ENCODE measurements at places on chromosomes 1 and 21.

- no peaks in the 10 kb centered on the region for H3K4me1 ChIP-seq
- no peak overlapping the region for H3K27ac ChIP-seq
Measured at GRCh38 chr1:248610301-248610700, 12.8 kb upstream of the OR2T10 start.

GRCh38 chr1:118147522-118147921, 37.5 kb downstream of the SPAG17 start:
- no peak overlapping the region for H3K4me3 ChIP-seq
- H3K36me3 ChIP-seq, result 0 out of 2 replicates have a peak, but pooled peaks cover 5% of the 10 kb centered on the region
- H3K4me1 ChIP-seq, result peaks cover 16% of the 10 kb centered on the region
- H3K27me3 ChIP-seq, result no peaks in the 10 kb centered on the region
- no peak for DNase-seq

DNA sequence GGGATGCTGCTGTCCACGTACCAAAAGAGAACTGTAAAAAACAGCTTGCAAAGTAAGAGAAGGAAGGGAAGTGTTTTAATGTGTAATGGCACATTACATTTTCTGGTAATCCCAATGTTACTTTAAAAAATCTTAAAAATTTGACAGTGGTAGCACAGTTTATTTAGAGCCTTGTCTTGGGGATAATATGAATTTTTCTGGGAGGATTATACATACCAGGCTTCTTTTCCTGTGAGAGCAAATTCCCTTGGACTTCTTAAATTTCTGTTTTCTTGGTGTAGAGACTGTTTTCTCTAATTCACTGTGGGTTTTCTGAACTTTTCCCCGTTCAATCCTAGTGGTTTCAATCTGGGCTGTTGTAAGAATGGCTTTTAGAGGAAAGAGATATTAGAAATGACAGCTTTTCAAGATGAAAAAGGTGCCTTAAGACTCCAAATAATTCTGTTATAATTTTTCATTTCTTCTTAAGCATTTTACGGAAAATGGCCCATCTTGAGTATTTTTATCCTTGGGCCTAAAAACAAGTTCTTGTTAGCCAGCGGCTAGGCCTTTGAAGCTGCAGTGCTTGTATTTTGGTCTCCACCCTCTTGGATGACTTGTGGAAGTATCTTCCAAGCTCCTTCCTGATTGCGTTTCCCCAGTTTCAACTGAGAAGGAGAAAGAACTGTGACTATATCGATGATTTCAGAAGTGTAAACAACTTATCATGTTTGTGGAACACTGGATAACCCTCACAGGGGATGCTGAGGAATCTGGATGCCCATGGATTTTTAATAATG, 70.0 kb downstream of the LEPR start:
- no peak for DNase-seq
- H3K36me3 ChIP-seq, result no peaks in the 10 kb centered on the region
- no peaks in the 10 kb centered on the region for H3K4me1 ChIP-seq
- no peak overlapping the region for H3K4me3 ChIP-seq
- no peak overlapping the region for H3K27ac ChIP-seq
- no peaks in the 10 kb centered on the region for H3K27me3 ChIP-seq

- no peak overlapping the region for H3K4me3 ChIP-seq
- no peaks in the 10 kb centered on the region for H3K36me3 ChIP-seq
- peaks cover 36% of the 10 kb centered on the region for H3K4me1 ChIP-seq
- no peak overlapping the region for H3K27ac ChIP-seq
- peak; percentile 63 for DNase-seq
Measured at GRCh38 chr1:203320591-203321272, 15.4 kb downstream of the BTG2 start.

- H3K27ac ChIP-seq, result no peak overlapping the region
- H3K27me3 ChIP-seq, result no peaks in the 10 kb centered on the region
- DNase-seq, result no peak
- H3K4me3 ChIP-seq, result no peak overlapping the region
- H3K36me3 ChIP-seq, result peaks cover 83% of the 10 kb centered on the region
Measured at GRCh38 chr1:45654540-45655280, 30.9 kb upstream of the CCDC17 start.

DNA sequence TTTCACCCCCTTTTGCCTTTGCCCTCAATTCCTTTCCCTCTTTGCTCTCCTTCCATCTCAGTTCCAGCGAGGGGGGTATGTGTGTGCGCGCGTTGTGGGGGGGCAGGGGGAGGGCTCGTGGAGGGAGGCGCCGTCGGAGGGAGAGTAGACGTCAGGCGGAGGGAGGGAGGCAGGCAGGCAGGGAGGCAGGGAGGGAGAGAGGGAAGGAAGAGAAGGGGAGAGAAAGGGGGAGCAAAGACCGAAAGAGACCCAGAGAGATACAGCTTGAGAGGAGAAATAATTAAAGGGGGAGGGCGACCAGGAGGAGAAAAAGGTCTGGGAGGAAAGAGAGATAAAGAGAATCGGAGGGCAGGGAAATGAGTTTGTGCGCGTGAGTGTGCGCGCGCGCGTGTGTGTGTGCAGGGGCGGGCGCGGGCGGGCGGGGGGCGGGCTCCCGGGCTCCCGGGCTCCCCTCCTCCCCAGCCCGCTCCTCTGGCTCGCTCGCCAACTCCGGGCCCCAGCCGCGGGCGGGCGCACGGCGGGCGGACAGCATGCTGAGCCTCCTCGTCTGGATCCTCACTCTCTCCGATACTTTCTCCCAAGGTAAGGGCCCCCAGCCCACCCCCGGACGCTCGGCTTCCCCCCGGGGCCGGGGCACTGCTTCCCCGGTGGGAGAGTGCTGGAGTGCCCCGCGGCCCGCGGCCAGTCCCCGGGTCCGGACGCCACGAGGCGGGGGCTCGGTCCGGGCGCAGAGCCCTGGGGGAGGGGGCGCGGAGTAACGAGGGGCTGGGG, at the start of gene KIRREL1:
Gene KIRREL1, plus strand, starts transcription at position 499 of the 771 bp plus-strand sequence. Its CDS starts 32 bp downstream, at position 531.
- H3K27ac ChIP-seq, result peak within 1 kb of the TSS; percentile 63
- H3K4me3 ChIP-seq, result peak within 1 kb of the TSS; percentile 90
- peak; percentile 44 for DNase-seq
- peaks cover 43% of the 10 kb centered on the region for H3K4me1 ChIP-seq
- peaks cover 2% of the 10 kb centered on the region for H3K27me3 ChIP-seq

- no peak overlapping the region for H3K4me3 ChIP-seq
- H3K36me3 ChIP-seq, result no peaks in the 10 kb centered on the region
- DNase-seq, result no peak
- H3K27me3 ChIP-seq, result peaks cover 5% of the 10 kb centered on the region
Measured at GRCh38 chr1:48924099-48924498, 147.4 kb upstream of the BEND5 start.

GRCh38 chr1:198169672-198170071, 12.9 kb downstream of the NEK7 start:
- H3K27me3 ChIP-seq, result no peaks in the 10 kb centered on the region
- no peak overlapping the region for H3K4me3 ChIP-seq
- H3K4me1 ChIP-seq, result peaks cover 47% of the 10 kb centered on the region
- no peak for DNase-seq
- H3K36me3 ChIP-seq, result no peaks in the 10 kb centered on the region

DNA sequence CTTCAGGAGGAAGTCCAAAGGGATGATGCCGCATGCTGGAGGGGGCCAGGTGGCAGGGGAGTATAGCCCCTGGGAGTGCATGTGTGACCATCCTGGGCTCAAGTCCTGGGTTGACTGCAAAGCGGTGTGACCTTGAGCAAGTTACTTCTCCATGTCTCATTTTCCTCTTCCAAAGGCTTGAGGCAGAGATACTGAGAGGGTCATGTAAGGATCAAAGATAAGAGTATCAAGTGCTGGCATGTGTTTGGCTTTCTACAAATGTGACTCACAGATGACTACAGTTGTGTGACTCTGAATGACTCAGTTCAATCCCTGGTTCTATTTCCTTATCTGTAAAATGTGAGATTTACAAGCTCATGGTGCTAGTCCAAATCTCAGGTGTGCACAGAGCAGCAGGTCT, 26.1 kb downstream of the PROK1 start:
- no peaks in the 10 kb centered on the region for H3K36me3 ChIP-seq
- no peaks in the 10 kb centered on the region for H3K27me3 ChIP-seq
- no peak for DNase-seq

DNA sequence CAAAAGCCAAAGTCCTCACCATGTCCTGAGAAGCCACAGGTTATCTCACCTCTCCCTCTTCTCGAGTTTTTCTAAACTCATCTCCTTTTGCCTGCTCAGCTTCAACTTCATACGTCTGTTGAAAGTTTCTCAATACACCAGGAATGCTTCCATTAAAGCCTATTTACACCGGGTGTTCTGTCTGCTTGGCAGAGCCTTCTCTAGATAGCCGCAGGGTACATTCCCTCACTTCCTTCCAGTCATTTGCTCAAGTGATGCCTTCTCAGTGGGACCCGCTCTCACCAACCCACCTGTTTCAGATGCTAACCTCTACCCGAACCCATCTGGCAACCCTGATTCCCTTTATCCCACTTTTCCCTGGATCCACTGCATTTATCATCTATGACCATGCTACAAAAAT, 257.0 kb upstream of the ADGRL2 start:
- H3K27me3 ChIP-seq, result no peaks in the 10 kb centered on the region
- H3K36me3 ChIP-seq, result no peaks in the 10 kb centered on the region
- H3K4me3 ChIP-seq, result no peak overlapping the region
- H3K27ac ChIP-seq, result peak overlapping the region; percentile 1
- peaks cover 52% of the 10 kb centered on the region for H3K4me1 ChIP-seq

- H3K27me3 ChIP-seq, result no peaks in the 10 kb centered on the region
- no peak overlapping the region for H3K4me3 ChIP-seq
- peaks cover 23% of the 10 kb centered on the region for H3K4me1 ChIP-seq
- no peak overlapping the region for H3K27ac ChIP-seq
- DNase-seq, result no peak
Measured at GRCh38 chr1:178323067-178323466, 173.7 kb downstream of the CLEC20A start.

DNA sequence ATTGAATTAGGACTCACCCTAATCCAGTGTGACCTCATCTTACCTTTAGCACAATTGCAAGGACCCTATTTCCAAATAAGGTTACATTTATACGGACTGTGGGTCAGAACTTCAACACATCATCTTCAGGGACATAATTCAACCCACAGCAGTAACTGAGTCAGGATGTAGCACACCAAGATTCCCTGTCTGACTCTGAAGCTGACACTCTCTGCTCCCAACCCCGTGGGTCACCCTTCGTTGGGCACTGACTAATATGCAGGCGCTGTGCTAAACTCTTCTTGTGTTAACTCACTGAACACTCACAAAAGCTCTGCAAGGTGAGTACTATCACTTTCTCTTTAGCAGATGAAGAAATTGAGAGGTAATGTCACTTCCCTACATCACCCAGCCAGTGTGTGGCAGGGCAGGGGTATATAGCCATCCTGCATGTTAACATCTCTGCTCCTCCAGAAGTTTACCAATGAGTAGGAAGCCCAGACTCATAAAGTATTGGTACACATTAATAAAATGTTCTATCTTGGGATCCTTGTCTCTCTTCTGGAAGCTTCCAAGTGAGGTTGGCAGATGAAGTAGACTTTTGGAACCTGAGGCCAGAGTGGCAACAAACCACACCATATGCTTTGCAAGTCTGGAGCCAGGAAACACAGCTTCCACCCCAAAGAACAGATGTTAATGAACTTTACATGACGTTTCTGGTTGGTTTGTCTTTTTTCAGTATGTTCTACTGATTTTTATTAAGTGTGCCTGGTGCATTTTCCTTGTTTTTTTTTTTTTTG, 139.2 kb upstream of the KLHDC7A start:
- H3K27me3 ChIP-seq, result peaks cover 4% of the 10 kb centered on the region
- no peak overlapping the region for H3K27ac ChIP-seq

DNA sequence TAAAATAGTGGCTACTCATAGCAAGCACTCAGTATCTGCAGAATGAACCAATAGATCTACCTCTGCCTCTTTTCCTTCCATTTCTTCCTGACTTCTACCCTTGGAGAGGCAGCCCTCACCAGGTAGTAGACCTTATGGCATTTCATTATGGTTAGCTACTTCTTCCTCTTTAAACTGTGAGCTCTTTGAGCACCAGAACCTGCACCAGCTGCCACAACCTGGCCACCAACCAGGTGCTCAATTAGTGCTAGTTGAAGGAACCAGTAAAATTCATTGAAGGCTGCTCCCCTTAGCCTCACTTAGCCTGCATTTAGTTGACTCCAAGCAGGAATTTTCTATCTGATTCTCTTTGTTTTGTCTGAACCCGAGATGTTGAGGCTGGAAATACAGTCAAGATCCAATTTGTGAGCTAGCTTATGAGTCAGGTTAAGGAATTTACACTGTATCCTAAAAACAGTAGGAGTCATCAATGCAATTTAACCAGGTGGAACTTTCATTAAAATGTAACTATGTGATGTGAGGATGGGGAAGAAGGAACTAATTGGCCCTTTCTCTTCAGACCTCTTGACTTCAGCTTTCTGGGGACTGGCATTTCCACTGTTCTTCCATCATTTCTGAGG, 81.5 kb upstream of the UBE2U start:
- no peak overlapping the region for H3K4me3 ChIP-seq
- DNase-seq, result no peak
- H3K27ac ChIP-seq, result no peak overlapping the region
- no peaks in the 10 kb centered on the region for H3K36me3 ChIP-seq
- H3K27me3 ChIP-seq, result no peaks in the 10 kb centered on the region

GRCh38 chr1:87402241-87403002, 73.7 kb downstream of the LMO4 start:
- H3K27ac ChIP-seq, result no peak overlapping the region
- peaks cover 5% of the 10 kb centered on the region for H3K36me3 ChIP-seq
- H3K4me3 ChIP-seq, result no peak overlapping the region
- no peaks in the 10 kb centered on the region for H3K27me3 ChIP-seq
- H3K4me1 ChIP-seq, result no peaks in the 10 kb centered on the region
- DNase-seq, result no peak

GRCh38 chr1:927234-927633, 3.5 kb downstream of the SAMD11 start:
- H3K27ac ChIP-seq, result no peak overlapping the region
- H3K4me1 ChIP-seq, result peaks cover 11% of the 10 kb centered on the region
- no peak overlapping the region for H3K4me3 ChIP-seq
- no peak for DNase-seq

GRCh38 chr21:29335720-29336119, 37.0 kb downstream of the BACH1 start:
- no peak overlapping the region for H3K27ac ChIP-seq
- DNase-seq, result no peak
- H3K36me3 ChIP-seq, result peaks cover 3% of the 10 kb centered on the region

- peak; percentile 44 for DNase-seq
- H3K27me3 ChIP-seq, result no peaks in the 10 kb centered on the region
- no peak overlapping the region for H3K4me3 ChIP-seq
- H3K4me1 ChIP-seq, result no peaks in the 10 kb centered on the region
- no peak overlapping the region for H3K27ac ChIP-seq
Measured at GRCh38 chr1:241990040-241990439, 8.9 kb downstream of the MAP1LC3C start.

GRCh38 chr1:179883745-179884138, 1.7 kb downstream of the TOR1AIP1 start:
- H3K4me1 ChIP-seq, result peaks cover 23% of the 10 kb centered on the region
- H3K27me3 ChIP-seq, result no peaks in the 10 kb centered on the region
- peaks cover 7% of the 10 kb centered on the region for H3K36me3 ChIP-seq
- peak overlapping the region; percentile 96 for H3K4me3 ChIP-seq

GRCh38 chr1:31843506-31843905, 27.7 kb upstream of the SPOCD1 start:
- no peak for DNase-seq
- no peak overlapping the region for H3K4me3 ChIP-seq
- H3K4me1 ChIP-seq, result no peaks in the 10 kb centered on the region
- H3K27me3 ChIP-seq, result no peaks in the 10 kb centered on the region
- H3K36me3 ChIP-seq, result no peaks in the 10 kb centered on the region
